Activated T-cell treated with anti-CD3 and anti-CD28 coated beads for 4 hours (primary cell): ENCODE measurements at places on chromosomes 11 and 22.

DNA sequence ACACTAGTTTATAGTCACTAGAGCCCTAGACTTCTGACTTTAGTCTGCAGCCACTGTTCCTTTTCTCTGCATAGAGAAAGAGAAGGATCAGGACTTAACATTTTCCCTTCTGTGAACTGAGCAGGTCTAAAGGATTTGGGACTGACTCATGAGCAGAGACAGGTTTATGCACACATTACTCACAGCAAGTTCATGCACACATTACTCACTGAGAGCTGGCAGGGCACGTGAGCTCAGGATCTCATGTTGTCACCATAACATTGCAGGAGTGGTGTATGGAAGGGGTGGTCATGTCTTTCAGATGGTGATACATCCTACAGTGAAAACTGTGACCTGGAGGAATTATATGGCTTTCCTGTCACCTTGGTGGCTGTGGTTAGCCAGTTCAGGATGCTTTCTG, 56.4 kb downstream of the CEP164 start:
- DNase-seq: no peak

DNA sequence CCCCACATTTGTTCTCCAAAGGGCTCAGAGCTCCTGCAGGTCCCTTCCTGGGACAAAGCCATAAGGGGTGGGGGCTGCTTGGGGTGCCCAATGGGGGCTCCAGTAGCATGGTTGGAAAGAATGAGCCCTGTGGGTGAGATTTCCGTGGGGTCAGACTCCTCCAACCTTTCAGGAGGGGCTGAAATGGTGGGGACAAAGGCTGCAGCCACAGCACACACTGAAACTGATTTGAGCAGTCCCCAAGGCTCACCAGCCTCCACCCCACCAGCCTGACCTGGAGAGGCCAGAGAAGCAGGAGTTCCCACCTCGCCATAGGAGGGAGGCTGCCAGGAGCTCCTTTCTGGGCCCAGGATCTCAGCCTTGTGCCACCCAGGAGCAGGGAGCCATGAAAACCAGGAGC, 69.2 kb downstream of the MN1 start:
- DNase-seq: no peak

DNA sequence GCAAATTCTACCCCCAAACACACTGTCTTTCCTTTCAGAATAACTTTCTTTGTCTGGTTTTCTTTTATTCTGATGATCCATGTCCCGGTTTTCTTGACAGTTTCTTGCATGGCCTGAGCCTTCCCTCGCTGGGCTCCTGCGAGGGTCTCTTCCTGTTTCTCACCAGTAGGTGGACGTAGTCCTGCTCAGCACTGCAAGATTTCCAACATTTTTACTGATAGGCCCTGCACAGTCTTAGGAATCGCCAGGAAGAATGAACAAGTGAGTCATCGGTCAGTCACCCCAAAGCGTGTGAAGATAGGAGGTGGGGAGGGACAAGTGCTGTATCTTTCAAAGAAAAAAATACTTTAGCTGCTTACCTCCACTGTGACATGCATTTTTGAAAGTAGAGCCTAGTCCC, 16.9 kb upstream of the KIRREL3 start:
- DNase-seq: no peak

- DNase-seq: no peak
These were observed 31.4 kb downstream of the CASP12 start for GRCh38 chr11:104866815-104867214.

DNA sequence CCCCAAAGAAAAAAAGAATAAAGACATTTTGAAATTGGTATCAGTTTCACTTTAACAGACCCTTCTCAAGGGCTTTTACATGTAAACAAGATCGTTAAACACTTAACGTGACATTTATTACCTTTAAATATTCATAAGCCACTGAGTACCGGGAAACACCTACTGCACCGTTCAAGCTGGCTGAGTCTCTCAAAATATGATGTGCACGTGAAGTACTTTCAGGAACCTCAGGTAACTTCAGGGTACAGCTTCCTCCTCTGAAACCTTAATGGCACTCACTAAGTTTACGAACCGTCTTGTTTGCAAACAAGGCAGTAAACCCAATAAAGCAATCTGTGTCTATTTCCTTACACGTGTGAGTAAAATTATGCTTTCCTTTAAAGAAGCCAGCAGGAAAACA, 105.5 kb upstream of the TENM4 start:
- no peak for DNase-seq

DNA sequence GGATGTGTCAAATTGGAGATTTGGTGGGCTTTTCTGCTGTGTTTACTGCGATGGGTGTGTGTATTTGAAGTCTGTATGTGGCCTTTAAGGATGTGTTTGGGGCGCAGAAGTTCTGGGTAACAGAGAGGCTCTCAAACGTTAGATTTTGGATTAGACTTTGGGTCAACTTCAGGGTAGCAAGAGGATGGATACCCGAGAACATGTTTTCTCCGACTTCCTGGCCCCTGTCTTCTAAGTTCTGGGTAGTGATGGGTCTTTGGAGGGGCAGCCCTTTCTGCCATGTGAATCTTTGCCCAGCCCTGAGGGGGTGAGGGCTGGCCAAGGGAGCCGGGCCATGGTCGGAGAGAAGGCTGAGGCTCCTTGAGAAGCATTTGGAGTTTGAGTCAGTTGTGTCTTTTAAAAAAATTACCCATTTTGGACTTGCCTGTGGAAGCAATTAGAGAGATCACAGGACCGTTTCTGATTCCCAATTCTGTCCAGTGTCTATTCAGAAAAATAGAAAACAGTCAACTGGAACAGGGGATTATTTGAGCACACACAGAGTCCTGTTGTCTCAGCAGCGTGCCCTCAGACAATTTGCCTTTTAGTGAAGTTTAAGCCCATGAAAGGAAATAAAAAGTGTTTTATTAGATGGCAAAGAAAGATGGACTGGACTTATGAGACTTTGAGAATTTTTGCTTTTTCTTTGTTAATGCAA, 114.4 kb downstream of the PTPRJ start:
- no peak for DNase-seq
